Mucosa of descending colon (tissue), 3 donors: ENCODE measurements at places on chromosomes 7 and 10. TPM values are rescaled to one million over a fixed set of nuclear protein-coding genes. Genes with fewer than 3 reads are reported as not detected.
A peak's percentile ranks its signal among the peaks of the same experiment; 100 is the strongest.

DNA sequence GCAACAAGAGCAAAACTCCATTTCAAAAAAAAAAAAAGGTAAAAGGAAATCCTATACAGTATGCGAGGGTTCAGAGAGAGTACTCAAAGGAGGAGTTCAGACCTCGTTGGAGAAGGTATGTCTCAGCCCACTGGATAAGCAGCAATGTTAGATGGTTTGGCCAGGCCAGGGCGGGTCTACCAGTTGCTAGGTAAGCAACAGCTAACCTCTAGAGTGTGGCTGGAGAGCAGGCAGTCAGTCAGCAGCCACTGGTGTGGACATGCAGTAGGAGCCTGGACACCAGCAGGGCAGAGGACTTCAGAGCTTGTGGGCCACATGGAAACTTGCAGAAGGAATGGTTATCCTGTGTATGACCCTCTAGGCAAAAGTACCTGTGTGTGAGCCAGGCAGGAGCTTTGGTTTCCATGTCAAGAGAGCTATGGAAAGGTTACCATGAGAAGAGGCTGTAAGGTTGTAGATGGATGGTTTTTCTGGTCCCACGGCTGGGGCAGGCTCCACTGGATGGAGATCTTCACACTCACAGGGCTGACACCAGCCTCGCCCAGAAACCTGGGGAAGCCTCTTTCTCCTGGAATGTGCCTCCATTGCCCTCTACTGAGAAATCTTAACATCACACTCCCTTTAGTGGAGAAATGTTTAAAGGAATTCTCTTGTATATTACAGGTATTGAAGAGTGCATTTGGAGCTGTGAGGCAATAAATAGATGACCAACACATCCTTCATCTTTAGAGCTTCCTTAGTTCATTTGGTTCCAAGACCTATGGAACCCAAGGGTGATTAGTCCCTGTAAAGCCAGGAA is 63.6 kb downstream of the CCDC186 start:
- no peak for DNase-seq

DNA sequence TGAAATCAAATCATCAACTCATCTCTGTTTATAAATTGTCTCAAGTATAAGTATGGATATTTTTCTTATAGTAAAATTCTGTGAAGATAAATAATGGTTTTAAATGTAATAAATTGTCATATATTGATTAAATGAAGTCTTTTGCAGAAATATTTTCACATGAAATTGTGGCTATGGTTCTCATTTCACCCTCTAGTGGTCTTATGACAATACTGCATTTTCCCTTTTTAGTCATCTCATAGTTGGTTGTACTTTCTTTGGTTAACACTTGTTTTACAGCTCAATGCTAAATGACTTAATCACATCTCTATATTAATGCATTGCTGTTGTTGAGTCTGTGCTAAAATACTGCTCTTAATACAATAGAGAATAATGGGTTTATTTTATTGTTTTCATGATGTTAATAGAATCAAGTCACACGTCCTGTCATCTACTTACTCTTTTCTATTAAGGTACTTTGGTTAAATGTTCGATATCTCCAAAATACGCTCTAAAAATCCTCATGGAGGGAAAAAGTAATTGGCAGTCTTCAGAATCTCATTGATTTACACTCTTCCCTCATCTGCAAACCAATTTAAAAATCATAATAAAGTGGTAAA is 38.0 kb upstream of the CACNA2D1 start:
- DNase-seq: no peak

TLX1 gene
- total RNA-seq: 0.93 TPM

GRCh38 chr7:41824284-41824683 is 121.4 kb upstream of the INHBA start:
- no peak for DNase-seq

DNA sequence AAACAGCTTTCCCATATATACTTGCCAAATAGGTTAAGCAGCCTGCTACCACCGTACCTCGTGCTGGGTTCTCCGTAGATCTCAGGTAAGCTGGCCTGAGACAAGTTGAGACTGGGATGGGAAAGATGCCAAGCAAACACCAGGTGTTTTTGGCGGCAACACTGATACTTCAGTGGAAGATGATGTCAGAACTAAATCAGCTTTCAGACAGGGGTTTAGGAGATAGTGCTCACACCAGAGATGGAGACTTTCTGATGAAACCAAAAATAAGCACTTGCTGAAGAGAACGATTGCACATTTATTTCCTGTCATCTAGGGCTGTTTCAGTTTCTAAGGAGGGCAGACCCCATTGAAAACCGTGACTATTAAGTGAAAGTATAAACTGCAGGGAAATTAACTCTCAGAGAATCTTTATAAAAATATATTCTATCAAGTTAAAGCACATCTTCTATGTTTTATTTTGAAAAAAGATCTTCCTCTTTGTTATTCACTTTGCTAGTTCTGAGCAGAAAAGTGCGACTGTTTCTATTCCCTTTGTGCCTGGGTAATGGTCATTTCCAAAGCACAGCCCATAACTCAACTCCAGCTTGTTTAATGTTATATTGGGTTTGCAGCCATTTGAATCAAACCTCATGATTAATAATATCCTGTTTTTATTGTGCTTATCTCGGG is 149.9 kb downstream of the CPED1 start:
- DNase-seq: no peak

GRCh38 chr7:71937840-71938371 is 474.2 kb downstream of the CALN1 start:
- DNase-seq: no peak

DNA sequence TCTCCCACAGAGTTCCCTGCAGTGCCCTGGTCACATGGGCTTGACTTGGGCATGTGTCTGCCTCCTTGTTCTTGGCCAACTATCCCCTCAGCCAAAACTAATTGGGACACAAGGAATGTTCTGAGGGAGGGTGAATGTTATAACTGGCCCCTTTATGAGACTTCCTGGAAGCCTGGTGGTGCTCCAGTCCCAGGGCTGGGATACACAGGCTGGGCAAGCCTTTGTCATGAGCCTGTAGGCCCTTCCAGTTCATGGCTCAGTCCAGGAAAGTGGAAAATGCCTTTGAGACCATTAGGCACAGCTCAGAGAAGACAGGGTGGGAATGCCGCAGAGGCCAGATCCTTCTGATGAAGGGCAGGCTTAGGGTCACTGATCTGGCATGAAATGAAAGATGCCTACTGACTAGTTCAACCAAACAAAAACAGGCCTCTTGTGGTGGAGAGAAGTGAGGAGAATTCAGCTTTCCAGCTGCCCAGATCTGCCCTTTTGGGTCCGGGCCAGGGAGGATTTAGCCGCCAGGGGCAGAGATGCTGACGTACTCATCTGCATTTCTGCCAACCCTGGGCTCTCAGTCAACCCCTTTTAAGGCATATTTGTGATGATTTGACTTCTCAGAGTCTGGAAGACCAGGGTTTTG is 961.5 kb downstream of the KCNMA1 start:
- DNase-seq: peak; percentile 16

C10orf53 gene
- not detected for total RNA-seq

DNA sequence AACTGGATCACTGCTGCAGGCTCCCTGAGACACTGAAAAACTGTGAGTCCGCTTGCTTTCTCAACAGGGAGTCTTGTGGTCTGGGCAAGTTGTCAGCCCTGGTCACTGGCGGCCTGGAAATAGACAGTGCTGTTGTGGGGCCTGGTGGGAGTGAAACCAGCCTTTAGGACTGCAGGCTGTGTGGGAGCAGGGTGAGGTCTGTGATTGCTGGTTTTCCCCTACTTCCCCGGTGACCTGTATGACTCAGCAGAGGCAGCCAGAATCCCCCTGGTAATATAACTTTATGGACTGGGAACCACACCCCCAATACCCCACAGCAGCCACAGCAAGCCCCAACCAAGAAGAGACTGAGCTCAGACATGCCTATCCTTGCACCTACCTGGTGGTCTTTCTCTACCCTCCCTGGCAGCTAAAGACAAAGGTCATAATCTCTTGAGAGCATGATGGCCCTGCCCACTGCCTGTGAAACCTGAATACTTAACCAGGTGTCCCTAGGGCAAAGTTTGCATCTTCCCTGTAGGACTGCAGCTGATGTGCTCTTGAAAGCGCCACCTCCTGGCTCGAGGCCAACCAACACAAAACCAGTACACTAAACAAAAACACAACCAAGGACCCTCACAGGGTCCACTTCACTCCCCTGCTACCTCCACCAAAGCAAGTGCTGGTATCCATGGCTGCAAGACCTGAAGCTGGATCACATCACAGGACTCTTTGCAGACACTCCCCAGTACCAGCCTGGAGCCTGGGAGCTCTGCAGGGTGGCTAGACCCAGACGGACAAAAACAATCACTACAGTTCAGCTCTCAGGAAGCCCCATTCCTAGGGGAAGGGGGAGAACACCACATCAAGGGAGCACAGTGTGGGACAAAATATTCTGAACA is 7.2 kb upstream of the ADAM22 start:
- DNase-seq: peak; percentile 47

- no peak for DNase-seq
Measured at GRCh38 chr7:41113719-41114118, 589.2 kb downstream of the INHBA start.

CACNB2 gene
- total RNA-seq: 19.8 TPM

DNA sequence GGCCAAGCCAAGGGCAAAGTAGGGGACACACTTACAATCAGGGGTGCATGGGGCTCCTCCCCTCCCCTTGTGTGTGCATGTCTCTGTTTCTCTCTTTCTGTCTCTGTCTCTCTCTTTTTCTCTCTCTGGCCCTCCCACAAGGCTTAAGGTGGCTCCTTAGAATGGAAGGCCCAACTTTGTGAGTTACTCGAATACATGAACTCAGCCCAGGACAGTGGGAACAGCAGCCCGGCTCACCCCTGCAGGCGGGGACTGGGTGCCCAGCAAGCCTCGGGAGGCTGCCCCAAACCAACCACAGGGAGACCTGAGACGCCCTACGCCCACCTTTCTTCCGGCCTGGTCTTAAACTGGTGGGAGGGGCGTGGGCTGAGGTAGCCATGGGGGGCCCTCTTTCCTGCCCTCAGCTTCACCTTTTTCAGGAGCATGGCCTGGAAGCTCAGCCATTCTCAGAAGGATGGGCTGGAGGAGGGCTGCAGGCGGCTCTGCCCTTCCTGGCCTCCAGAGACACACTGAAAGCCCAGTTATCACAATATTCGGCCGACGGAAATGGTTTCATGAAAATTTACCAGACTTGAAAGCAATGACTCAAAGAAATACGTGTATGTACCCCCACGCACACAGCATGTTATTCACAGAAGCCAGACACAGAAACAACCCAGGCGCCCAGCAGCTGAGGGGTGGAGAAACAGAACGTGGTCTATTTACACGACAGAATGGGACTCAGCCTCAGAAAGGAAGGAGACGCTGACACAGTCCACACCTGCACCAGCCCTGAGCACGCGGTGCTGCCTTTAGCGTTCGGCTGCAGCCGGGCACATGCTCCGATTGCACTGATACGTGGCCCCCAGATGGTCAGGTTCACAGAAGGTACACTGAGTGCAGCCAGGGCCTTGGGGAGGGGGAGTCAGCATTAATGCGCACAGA is 229.5 kb downstream of the PTPRN2 start:
- DNase-seq: no peak

- DNase-seq: no peak
Measured at GRCh38 chr10:133164816-133165555, 5.0 kb downstream of the KNDC1 start.

DNA sequence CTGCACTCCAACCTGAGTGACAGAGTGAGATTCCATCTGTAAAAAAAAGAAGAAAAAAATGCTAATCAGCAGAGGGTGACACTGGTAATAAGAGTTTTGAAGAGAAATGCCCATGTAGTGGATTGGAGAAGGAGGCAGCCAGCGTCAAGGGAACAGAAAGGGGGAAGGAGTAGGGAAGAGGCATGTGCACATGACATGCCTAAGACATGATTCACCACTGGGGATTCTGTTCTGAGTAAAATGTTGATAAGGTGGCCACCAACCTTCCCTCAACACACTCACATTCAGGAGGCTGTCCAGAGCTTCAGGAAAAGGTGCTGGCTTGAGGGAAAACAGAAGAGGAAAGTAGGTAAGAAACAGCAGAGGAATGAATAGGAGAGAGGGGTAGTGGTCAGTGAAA is 39.9 kb downstream of the AKR1D1 start:
- DNase-seq: no peak

GRCh38 chr10:43238462-43238861 is 28.4 kb downstream of the RASGEF1A start:
- DNase-seq: no peak

GRCh38 chr7:75809396-75809795 is 4.2 kb downstream of the CCL24 start:
- no peak for DNase-seq

AGR2 gene
- 861 TPM for total RNA-seq
